ENCODE measurements at places on chromosomes 16 and 17.

GRCh38 chr17:73423806-73424205 lies 112.0 kb upstream of the CDC42EP4 start:
- no peak for DNase-seq

- no peak for DNase-seq
Observed at GRCh38 chr17:29607557-29608195, 14.7 kb downstream of the ANKRD13B start.

DNA sequence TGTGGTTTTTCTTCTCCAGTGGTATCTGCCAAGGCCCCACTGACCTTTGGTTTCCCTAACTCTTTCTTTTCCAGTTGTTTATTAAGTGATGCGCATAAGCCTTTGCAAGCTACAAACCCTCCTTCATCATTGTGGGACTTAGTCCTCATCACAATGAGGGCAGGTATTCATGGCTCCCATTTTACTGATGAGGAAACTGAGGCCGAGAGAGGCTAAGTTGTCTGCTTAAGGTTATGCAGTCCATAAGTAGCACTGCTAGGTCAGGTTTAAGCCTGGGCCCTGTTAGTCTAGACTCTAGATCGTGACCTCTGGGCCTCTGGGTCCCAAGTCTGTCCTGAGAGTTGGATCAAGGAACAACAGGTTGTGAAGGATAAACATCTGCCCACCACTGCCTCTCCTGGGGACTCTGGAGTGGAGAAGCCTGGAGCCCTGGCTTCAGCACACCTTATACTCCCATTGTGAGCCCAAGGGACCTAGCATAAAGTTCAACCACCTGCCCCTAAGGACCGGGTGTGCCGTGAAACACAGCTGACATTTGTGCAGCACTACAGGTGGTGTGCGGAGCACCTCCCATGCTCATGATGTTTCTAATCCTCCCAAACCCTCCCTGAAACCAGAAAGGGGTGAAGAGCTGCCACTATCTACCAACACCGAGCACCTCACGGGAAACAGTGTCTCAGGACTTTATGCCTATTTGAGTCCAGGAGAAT lies 5.2 kb upstream of the KCNH6 start:
- no peak for DNase-seq

GRCh38 chr17:37107406-37108083 lies 158.8 kb downstream of the AATF start:
- DNase-seq: no peak

Data from NCI-H187 treated with DMSO at 0.1 percent for 48 hours (cell line).